ENCODE measurements at places on chromosomes 6 and 20.

DNA sequence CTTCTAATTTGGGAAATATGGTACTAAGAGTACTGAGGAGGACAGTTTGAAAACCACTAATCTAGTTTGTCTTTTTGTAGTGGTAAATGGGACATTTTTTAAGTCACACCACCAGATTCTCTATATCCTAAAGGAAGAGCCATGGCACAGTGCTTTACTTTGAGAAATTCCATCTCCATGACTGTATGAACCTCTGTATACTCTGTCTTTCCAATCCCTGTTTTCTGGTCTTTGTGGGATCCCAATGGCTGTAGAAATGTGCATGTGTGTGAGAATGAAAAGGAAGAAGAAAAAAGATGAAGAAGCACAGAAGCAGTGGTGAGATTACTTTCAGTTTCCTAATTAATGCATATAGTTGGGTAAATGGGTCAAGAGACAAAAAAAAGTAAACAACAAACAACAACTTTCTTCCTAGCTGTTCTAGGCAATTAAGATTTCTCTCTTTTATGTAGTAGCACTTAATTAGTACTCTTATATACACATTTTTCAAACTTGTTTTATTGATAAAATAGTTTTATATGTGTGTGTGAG, 141.2 kb upstream of the HCRTR2 start:
- no peak for DNase-seq

- no peak for DNase-seq
Measured at GRCh38 chr20:35216541-35216940, 9.9 kb upstream of the MMP24 start.

DNA sequence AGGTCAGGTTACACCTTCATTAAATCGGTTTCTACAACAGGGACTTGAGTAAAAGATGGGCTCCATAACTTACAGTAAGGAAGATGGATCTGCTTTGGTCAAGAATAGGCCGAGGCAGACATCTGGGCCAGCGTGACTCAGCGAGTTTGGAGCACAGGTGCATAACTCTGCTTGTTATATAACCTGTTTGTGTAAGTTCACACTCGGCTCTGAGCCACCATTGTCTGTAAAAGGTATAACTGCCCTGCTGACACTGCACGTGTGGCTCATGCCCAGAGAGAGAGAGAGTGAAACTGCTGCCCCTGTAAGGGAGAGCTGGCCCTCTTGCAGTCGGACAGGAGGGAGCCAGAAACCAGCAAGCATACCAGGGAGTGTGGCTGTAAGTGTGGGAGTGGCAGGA, 737.9 kb upstream of the SLC35B3 start:
- DNase-seq, result no peak

DNA sequence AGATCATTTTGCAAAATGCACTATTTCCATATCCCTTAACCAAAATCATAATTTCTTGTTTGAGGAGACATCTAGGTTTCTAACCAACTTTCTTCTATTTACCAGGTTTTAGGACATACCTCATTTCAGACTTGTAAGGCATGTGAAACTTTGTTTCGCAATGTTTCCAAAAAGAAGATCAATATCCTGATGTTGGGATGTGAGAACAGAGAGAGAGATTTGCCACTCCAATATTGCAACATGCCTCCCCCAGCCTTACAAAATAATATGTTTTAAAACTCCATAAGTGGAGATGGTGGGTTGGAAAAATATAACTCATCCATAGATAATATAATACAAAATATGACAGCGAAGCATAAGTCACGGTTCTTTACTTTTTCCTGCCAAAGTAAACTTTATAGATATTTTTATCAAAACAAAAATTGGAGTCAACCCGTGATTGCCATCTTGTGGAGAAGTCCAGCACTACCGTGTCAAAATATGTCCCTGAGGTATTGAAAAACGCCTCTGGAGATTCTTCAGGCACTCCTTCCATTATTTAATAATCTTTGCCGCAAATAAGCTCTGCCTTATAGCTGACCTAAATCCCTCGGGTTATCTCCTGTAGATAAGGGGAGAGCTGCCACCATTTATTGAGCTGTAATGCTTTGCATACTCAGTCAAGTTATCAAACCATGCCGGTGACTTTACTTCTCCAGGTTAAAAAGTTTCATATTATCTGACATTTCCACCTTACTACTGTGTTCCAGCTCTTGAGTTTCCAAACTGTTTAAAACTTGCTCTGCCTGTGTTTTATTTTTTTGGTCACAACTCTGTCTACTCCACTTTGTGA, 534.2 kb downstream of the HACE1 start:
- no peak for DNase-seq

- DNase-seq, result no peak
Measured at GRCh38 chr20:39719293-39719692, 757.1 kb downstream of the DHX35 start.

Measured in activated CD8-positive, alpha-beta memory T cell treated with anti-CD3 and anti-CD28 coated beads for 4 hours (primary cell).